COLO829 (cell line): ENCODE measurements at places on chromosomes 2 and 18.

DNA sequence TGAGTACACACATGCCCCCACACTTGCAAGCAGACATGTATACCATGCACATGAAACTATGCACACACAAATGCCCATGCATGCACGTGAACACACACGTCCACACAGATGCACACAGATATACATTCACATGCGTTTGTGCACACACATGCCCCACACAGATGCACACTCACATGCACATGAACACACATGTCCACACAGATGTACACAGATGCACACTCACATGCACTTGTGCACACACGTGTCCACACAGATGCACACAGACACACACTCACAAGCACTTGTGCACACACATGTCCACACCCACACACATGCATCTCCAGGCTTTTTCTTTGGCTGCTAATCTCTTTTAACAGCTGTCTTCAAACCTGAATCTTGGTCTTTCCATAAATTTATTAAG lies 31.1 kb downstream of the SNTG2 start:
- no peak for DNase-seq

DNA sequence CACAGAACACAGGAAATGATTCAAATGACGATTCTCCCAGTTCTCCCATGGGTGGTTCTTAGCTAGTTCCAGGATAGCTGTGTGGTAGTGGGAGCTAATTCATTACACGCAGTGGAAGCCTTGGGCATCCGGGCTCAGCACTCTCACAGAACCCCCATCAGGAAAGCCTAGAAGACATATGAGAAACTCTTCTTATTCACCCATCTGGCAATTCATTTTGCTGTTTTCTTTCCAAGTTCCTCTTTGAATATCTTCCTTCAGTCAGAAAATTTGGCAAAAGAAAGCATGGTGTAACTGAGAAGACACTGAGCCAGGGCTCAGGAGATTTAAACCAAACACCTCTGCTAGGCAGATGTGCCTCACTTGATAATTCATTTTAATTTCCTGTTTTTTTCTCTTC lies 85.2 kb upstream of the FN1 start:
- no peak for DNase-seq

DNA sequence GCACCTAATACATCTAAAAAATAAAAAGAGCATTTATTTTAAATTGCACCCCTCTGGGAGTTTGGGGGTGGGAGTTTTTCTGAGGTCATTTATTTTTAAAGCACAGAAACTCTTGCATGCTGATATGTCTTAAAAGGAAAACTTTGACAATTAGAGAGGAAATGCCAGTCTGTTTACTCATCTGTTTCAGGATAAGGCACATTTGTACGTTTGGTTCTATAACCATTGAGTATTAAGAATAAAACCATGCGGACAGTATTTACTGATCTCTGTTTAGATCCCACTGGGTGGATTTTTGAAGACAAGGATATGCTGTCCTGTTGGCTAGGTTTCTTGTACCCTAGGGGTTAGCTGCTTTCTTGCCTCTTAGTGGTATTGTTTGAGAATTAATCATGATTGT lies 122.9 kb downstream of the TANC1 start:
- peak; percentile 93 for DNase-seq

DNA sequence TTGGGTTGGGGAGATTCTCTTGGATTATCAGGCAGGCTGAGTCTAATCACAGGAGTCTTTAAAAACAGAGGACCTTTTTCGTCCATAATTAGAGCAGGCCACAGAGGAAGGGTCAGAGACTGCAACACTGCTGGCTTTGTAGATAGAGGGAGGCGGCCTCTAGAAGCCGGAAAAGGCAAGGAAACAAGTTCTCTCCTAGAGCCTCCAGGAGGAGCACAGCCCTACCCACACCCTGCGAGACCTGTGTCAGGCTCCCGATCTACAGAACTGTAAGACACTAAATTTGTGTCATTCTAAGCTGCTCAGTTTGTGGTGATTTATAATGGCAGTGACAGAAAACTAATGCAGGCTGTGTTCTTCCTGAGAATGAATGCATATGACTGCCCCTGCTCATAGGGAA lies 15.3 kb downstream of the ID2 start:
- DNase-seq: no peak

DNA sequence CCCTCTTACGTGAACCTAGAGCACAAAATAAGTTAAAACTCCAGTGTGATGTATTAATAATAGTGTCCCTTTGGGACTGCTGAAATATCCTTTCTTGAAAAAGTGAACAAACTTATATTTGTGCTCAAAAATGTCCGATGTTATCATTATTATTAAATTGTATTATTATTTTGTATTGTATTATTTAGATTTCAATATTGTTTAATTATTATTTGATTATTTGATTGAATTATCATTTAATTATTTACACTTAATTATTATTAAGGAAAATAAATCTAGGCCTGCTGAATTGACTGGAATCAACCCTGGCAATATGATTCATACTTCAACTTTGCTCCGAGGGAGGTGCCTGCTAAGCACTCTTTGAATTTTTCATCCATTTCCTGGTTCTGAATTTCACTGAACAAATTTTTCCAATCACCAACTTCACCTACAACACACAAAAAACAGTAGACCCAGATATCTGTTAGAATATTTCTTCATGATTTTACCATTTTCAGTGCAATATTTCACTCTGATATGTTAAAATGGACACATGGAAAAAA lies 10.9 kb upstream of the EIF2AK2 start:
- DNase-seq: no peak

DNA sequence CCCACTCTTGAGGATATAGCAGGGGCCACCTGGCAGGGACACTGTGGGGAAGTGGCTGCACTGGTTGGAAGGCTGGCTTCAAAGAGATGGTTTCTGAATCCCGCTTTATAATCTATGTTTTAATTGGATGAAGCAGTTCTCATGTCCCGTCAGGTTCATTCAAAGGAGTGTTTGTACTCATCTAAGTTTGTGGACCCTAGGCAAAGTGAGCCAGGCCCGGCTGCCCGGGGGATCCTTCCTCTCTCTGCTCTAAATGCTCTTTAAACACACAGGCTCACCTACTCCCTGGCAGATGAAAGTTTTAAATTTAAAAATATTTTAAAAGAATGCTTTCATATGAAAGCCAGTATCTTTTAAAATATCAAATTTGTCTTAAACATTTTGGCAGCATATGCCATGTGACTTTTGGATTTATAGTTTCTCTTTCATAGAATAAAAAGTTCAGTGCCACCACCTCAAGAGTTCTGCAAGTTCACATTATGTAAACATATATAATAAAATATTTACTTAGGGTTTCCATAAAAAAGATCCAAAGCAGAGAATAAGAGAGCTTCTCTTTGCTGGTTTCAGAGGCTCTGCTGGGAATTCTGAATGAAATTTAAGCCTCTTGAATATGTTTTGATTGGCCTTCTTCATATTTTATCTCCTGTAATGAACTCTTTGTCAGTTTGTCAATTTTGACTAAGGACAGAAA lies 143.5 kb upstream of the ALPP start:
- no peak for DNase-seq

DNA sequence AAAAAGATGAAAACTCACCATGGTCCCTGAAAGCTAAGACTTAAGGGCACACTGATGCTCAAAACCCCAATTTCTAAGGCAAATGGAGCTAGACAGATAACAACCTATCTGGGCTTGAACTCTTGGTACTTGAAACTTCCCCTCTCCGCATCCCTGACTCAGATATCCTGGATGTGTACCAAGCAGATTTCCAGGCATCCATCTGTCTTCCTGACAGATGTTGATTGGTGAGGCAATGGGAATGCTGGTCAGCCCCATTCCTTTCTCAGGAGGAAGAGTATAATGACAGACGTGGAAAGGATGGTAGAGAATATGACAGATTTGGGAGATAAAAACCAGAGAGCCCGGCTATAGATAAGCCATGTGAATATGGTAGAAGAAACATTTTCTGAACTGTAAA lies 69.2 kb downstream of the ADD2 start:
- DNase-seq: no peak
